ENCODE measurements at places on chromosomes 2 and 18. TPM values are rescaled to one million over a fixed set of nuclear protein-coding genes. Genes with fewer than 3 reads are reported as not detected.

MARCO gene
- total RNA-seq, result 0.57 TPM

MOCOS gene
- total RNA-seq, result 3.9 TPM

BBS5 gene
- total RNA-seq, result 7.7 TPM

GRCh38 chr2:214484239-214484638 lies 73.4 kb downstream of the VWC2L start:
- H3K27me3 ChIP-seq, result no peaks in the 10 kb centered on the region
- DNase-seq, result no peak
- H3K36me3 ChIP-seq, result no peaks in the 10 kb centered on the region
- H3K27ac ChIP-seq, result no peak overlapping the region
- no peaks in the 10 kb centered on the region for H3K4me1 ChIP-seq
- H3K4me3 ChIP-seq, result no peak overlapping the region

DNA sequence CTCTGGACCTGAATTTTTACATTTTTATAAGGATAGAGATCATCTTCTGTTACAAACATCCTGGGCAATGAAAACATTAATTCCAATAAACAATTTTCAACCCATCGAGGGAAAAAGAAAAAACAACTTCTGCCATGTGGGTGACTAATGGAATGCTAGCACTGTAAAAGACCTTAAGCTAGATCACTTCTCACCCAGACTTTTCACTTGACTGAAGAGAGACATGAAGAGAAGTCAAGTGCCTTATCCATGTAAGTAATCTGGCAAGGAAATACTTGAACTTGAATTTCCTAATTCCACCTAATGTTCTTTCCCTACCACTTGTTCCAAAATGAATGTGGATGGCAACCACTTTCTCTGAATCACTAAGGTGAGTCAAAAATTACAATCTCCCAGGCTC lies 98.3 kb upstream of the ACVR1C start:
- no peak overlapping the region for H3K4me3 ChIP-seq
- H3K36me3 ChIP-seq, result no peaks in the 10 kb centered on the region
- H3K27ac ChIP-seq, result no peak overlapping the region
- no peaks in the 10 kb centered on the region for H3K27me3 ChIP-seq

- no peak for DNase-seq
- H3K4me3 ChIP-seq, result no peak overlapping the region
- no peaks in the 10 kb centered on the region for H3K27me3 ChIP-seq
- H3K36me3 ChIP-seq, result no peaks in the 10 kb centered on the region
- no peaks in the 10 kb centered on the region for H3K4me1 ChIP-seq
Observed at GRCh38 chr18:37639846-37640245, 74.2 kb upstream of the CELF4 start.

GRCh38 chr2:222754324-222754930 lies 83.0 kb downstream of the MOGAT1 start:
- no peak overlapping the region for H3K27ac ChIP-seq
- no peak for DNase-seq

DNA sequence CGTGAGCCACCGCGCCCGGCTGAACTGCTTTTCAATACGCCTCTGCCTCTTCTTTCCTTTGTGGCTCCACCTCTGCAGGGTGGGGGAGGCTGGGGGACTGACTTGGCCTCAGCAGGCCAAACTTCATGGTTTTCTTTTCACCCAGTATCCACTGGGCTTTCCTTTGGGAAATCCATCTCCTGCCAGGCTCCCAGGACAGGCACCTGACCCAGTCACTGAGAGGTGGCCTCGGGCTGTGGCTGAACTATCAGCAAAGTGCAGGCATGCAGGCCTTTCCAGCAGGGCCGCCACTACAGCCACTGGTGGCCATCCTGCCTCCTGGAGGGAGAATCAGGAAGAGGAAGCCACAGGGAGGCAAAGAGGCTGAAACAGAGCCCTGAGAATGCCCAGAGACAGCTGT lies 33.4 kb upstream of the SEMA4C start:
- no peak overlapping the region for H3K27ac ChIP-seq
- H3K36me3 ChIP-seq, result no peaks in the 10 kb centered on the region
- peaks cover 16% of the 10 kb centered on the region for H3K4me1 ChIP-seq
- no peak overlapping the region for H3K4me3 ChIP-seq
- H3K27me3 ChIP-seq, result no peaks in the 10 kb centered on the region
- DNase-seq, result no peak

DNA sequence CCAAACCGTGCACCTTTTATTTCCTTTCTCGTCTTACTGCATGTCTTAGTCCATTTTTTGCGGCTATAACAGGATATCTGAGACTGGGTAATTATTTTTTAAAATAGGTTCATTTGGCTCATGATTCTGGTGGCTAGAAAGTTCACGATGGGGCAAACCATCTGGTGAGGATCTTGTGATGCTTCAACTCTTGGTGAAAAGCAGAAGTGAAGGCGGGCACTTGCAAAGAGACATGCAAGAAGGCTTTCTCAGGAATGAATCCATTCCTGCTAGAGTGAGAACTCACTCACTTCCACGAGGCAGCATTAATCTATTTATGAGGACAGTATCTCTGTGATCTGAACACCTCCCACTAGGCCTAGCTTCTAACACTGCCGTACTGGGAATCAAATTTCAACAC lies 327.1 kb upstream of the RBMS1 start:
- no peak for DNase-seq
- no peak overlapping the region for H3K4me3 ChIP-seq
- no peaks in the 10 kb centered on the region for H3K36me3 ChIP-seq
- H3K27me3 ChIP-seq, result no peaks in the 10 kb centered on the region

Measured in prostate gland (tissue), 2 donors.